ENCODE measurements at places on chromosomes 5 and 9.

DNA sequence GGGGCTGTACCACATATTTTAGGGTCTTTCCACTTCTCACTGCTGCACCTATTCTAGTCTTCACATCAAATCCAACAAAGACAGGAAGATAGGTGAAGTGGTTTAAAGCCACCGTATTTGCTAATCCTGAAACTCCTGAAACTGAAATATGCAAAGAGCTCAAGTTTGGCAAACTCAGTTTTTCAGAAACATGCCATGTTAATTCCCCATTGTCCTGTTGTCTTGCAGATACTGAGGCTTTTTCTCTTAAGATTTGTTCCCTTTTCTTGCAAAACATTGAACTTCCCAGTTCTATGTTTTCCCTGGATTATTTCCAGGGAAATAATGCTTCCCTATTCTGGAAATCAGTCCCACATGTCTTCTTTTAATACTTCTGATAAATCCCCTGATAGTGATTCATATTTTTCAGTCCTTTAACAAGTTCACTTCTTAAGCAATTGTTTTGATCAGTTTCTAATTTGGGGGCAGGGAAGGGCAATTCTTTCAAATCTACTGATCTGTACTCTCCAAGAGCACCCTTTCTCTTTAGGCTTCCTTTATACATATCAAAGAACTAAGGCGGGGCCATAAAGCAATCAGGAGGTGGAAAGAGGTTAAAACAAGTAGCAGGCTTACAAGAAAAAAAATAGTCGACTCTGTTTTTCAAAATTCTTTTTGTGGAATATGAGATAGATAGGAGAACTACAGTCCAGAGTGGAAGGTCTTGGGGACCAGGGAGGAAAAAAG, 648.5 kb downstream of the BNC2 start:
- DNase-seq = no peak

DNA sequence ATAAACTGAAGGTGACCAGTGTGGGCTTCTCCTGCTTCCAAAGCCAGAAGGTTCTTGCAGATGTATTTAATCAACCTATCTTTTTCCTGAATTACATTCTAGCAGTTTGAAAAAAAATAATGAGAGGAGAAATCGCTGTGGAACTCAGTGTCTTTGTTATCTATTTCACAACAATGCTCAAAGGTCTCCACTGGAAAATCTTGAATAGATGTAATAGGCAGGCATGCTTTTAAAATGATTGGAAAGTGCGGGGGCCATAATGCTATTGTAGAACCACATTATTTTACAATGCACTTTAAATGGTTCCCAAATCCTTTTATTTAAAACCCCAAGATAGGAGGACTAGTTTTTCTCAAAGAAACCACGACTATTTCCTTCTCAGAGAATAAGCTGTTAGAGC, 23.3 kb downstream of the ENC1 start:
- DNase-seq = no peak

GRCh38 chr5:72760259-72760658, 56.2 kb upstream of the TNPO1 start:
- no peak for DNase-seq

- no peak for DNase-seq
Measured at GRCh38 chr9:137037483-137037882, 5.6 kb upstream of the FUT7 start.

DNA sequence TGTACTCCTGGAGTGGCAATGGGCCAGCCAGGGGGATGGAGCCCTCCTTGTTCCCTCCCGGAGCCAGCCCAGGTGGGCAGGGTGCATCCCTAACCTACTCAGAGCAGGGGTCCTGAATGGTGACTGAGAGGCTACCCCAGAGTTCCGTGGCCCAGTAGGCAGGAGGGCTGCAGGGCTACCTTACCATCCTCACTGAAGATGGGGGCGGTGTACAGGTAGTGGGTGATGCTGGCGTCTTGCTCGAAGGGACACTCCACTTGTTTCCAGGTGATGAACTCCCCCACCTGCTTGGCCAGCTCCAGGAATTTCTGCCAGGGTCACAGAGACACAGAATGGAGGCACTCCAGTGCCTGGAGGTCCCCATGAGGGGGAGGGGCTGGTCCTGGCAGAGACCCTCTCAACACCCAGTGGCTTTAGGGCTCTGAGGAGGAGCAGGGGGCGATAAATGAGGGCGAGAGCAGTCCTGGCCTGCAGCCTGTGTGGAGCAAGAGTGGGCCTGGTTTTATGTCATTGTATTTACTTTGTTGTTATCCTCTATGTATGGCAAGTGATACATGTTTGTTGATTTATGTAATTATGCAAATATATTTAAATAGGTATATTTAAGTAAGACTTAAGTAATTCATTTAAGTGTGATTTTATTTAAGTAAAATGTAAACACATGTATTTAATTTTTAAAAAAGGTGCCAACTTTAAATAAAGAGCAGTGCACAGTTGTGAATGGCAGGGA, 39.9 kb upstream of the RNF130 start:
- no peak for DNase-seq

DNA sequence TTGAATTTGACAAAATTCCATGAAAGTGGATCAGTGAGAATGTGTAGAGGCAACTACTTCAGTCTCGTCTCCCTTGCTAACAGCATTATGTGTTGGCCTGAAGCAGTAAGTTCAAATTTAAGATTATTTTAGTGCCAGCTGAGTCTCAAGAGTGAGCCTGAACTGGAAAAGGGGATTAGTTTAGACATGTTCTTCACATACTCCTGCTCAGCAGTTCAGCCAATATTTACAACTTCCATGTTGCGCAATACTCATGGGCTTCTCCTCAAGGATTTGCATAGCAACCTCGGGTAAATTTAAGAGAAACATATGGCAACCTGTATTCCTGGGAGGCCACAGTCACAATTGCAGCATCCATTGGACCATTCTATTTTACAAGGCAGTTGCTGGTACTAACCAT, 553.8 kb downstream of the PTPRD start:
- DNase-seq = no peak

GRCh38 chr5:110517396-110517795, 209.1 kb downstream of the TMEM232 start:
- DNase-seq = no peak

GRCh38 chr5:14036514-14036913, 92.0 kb upstream of the DNAH5 start:
- DNase-seq = no peak

GRCh38 chr5:159504106-159504856, 174.0 kb upstream of the IL12B start:
- no peak for DNase-seq

GRCh38 chr5:22539762-22540161, 313.4 kb downstream of the CDH12 start:
- DNase-seq = no peak

- DNase-seq = no peak
Measured at GRCh38 chr9:129341171-129341986, 163.3 kb upstream of the IER5L start.

- DNase-seq = no peak
Measured at GRCh38 chr5:5716665-5717064, 294.2 kb downstream of the ICE1 start.

- DNase-seq = no peak
Measured at GRCh38 chr5:153636670-153637451, 146.4 kb downstream of the GRIA1 start.

GRCh38 chr9:78938821-78939220, 632.9 kb upstream of the TLE4 start:
- no peak for DNase-seq

GRCh38 chr5:143229426-143229895, 174.0 kb downstream of the NR3C1 start:
- no peak for DNase-seq

GRCh38 chr5:92455011-92455410, 1071.9 kb upstream of the ARRDC3 start:
- DNase-seq = no peak

DNA sequence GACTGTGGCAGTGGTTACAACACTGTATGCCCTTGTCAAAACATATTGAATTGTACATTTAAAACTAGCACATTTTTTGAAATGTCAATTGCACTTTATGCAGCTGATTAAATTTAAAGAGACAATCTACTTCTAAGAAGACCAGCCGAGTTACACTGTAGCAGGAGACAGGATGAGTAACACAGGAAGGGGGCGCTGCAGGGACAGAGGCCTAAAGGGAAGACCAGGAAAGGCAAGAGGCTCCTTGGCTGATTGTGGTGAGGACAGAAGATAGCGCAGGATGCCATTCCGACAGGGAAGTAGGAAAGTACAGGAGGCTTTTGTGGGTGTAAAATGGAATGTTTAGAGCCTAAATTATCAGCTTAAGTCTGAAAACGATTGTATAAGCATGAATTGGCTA, 28.2 kb upstream of the PPP2R2B start:
- no peak for DNase-seq

- DNase-seq = no peak
Measured at GRCh38 chr5:131747180-131748105, 49.4 kb downstream of the FNIP1 start.

DNA sequence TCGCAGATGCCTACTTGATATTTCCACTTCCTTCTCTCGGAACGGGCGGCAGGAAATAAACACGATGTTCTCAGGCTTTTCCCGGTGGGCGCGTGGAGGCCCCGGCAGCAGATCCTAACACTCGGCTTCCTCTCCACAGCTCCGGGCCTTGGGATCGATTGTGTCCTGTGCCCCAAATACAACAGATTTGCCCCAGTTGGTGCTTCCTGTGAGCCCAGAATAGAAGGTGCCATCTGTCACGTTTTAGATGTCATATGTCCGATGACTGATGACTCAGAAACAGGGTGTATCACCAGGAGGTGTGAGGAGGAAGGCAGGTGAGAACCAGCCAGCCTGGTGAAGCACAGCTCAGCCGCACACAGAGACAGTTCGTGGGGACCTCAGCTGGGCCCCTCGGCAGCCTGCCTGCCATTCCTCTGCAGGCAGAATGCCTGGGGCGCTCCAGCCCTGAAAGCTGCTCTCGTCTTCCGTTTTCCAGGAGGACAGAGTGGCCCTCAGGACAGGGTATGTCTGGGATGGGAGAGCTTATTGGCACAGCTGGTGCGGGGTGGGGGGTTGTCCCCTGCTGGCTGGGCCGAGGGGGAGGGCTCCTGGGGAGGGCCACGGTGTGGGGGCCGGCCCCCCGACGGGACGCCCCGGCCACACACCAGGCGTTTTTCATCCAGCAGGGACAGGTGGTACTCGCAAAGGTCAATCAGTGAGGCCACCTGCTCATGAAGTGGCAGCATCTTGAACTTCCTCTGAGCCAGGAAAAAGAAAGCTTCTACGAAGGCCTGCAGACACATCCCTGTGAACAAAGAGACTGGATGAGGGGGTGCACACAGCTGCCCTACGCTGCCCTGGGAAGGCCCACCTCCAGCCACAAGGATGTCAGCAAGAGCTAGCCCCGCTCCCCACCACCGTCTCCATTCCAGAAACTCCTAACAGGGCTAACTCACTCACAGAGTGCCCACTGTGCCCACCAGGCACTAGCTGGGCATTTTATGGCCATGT, 171.0 kb downstream of the DAB2IP start:
- no peak for DNase-seq

DNA sequence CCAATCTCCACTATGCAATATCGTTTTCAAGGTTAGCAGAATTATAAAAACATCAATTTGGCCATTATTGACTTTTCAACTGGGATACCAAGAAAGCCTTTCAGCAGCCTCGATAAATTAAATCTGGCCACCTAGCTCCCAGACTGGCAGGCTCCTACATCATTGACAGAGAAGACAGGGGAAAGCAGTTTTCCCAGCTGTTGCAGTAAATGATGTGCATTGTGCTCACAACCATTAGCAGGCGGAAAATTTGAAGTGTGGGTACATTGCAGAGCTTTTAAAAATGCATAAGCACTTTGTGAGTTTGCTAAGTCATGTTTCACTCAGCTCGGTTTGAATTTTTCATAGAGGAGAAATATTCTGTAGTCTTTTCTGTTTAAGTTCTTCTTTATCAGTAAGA, 297.9 kb downstream of the KCTD16 start:
- no peak for DNase-seq

GRCh38 chr5:132103332-132103951, 29.9 kb downstream of the CSF2 start:
- peak; percentile 65 for DNase-seq

DNA sequence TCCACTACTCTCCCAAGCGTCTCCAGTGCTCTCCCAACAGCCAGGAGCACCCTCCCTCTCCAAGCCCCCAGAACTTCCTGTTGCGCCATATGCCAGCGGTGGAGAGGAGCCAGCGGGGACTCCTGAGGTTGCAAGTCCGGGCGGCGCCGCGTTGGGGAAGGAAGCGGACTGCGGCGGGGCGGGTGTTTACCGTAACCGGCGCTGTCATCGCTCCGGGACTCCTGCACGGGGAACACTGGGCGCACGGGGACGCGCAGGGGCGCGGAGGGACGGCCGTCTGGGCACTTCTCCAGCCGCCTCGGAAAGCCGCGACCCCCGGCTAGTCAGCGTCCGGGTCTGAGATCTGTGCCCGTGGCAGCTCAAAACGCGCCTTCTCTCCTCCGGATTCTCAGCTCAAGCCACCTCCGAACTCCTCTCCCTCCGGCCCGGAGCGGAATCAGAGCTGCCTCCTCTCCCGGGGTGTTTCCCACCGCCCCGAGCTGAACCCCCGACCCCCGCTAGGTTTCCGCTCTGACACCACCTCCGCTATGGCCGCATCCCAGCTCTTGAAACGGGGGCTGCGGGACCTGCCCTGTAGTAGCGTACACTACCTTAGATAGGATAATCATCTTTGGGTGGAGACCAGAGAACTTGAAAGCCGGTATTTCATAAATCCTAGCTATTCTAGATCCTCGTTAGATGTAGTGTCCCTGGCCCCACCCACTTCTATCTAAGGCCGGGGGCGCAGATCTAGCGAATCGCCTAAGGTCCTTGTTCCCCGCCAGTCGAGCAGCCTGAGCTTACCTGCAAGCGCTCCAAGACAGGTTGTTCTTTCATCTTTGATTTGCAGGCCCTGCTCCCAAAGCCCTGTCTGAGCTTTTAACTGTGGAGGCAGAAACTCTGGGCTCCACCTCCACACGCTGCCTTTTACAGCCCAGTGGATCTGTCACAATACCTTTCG, at the start of gene TRPM6:
TRPM6 (minus strand) TSS at position 881 of the 940 bp plus-strand sequence; CDS start at position 816, 65 bp downstream.
- peak; percentile 16 for DNase-seq

DNA sequence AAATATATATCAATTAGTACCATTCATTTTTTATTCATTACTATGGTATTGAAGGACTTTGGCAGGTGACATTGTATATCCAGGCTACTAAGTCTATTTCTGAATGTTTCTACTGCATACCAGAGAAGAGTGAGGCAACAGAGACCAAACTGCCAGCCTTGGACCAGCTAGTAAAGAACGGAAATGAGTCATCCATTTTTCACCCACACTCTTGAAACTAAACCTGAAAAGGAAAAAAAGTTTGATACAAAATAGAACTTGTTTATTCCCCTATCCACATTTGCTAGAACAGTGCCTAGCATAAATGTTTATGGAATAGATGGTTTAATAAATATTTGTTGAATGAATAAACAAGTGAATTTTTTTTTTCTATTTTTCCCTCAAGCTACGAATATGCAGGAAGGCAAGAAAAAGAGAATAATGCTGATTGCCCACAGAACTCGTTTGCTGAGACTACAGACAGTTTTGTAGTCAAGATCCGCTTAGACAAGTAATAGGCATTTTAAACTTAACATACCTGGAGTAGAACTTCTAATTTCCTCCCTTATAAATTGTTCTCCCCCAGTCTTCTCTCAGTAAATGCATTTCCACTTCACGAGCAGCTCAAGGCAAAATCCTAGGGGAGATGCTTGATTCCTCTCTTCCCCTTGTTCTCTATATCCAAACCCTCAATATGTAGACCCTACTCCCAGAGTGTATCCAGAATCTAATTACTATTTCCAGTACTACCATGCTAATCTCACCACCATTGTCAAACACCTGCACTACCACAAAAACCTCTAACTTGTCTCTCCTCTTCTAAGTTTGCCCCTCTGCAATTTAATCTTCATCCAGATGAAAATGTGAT, 146.2 kb upstream of the RASA1 start:
- no peak for DNase-seq

- no peak for DNase-seq
Measured at GRCh38 chr9:114403153-114403756, 15.5 kb upstream of the AKNA start.

GRCh38 chr9:129954868-129955550, 88.0 kb downstream of the FNBP1 start:
- DNase-seq = no peak

Data from stimulated activated CD4-positive, alpha-beta T cell treated with anti-CD3 and anti-CD28 coated beads, Interleukin-4, amount 100 ng/mL, for 48 hours (primary cell).